Skin of body (tissue), 3 donors: ENCODE measurements at places on chromosomes 12 and 14.

GRCh38 chr12:28460420-28461130 lies 270.3 kb downstream of the CCDC91 start:
- no peak for DNase-seq

DNA sequence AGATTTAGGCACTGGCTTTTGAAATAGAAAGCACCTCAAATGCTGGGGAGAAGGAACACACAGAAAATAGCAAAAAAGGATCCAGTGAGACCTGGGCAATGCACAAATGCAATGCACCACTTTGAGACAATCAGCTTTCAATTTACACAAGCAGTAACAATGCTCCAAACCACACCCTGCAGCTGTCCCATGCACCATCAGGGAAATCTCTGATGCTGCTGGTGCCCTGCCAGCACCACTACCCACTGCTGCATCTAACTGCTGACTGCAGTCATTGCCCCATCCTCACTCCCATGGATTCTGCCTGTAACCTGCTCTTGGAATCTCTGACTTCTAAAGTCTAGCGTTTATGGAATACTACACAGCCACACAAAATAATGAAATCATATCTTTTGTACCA lies 21.0 kb upstream of the HMGA2 start:
- DNase-seq: no peak

DNA sequence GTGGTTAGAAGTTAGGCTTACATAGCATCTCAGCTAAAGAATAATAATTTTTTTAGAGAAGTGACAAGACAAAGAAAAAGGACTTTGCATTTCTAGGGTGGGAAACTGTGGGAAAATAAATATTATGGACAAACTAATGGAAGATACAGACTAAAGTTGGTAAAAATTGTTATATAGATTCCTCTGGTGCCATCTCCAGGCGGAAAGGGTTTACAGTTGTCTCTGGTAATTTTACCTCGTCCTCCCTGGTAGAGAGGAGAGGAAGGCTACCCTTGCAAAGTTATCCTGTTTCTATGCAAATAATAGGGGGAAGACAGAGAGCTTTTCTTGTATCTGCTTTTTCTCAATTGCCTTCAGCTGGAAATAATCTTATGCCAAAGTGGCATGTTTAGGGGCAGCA lies 5.2 kb downstream of the OR11G2 start:
- no peak for DNase-seq

- no peak for DNase-seq
Measured at GRCh38 chr14:88919502-88919901, 95.1 kb downstream of the TTC8 start.

DNA sequence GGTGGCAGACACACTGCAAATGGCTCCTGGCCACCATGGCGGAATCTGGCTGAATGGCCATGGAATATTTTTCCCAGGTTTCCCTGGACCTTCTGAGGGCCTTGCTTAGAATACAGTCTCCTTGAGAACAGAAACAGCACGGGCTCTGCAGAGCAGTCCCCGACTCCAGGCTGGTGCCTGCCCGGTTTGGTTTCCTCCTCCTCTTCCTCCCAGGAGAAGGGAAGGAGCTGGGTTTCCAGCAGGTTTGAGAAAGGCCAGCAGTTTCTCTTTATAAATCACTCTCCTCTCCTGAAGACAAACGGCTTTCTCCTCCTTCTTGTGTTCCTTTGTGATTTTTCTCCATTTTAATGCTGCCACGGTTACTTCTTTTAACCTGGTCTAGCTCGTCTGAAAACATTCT lies 106.8 kb upstream of the RFLNA start:
- DNase-seq: no peak

GRCh38 chr12:132754160-132754932 lies 7.3 kb downstream of the ANKLE2 start:
- DNase-seq: no peak

- no peak for DNase-seq
Measured at GRCh38 chr14:33936391-33936790, 14.5 kb downstream of the EGLN3 start.

DNA sequence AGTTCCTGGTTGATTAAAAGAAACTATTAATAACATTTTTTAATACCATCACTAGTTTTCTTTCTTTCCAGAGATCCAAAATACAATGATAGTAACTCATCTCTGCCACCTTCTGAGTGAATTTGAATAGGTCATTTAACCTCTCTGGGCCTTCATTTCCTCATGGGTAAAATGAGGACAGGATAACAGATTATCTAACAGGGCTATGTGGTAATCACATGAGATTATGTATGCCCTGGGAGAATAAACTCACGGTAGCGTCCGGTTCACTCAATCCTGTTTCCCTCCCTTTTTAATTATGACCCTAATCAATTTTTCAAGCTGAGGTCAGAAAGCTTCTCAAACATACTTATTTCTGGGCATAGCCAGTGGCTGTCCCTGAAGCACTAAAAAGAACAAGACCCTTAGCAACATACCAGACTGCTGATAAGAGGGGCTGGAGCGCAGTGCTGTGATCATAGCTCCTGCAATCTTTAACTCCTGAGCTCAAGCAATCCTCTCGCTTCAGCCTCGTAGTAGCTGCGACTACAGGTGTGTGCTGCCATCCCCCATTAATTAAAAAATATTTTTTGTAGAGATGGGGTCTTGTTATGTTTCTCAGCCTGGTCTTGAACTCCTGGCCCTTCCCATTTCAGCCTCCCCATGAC lies 24.2 kb downstream of the ATXN2 start:
- DNase-seq: no peak

DNA sequence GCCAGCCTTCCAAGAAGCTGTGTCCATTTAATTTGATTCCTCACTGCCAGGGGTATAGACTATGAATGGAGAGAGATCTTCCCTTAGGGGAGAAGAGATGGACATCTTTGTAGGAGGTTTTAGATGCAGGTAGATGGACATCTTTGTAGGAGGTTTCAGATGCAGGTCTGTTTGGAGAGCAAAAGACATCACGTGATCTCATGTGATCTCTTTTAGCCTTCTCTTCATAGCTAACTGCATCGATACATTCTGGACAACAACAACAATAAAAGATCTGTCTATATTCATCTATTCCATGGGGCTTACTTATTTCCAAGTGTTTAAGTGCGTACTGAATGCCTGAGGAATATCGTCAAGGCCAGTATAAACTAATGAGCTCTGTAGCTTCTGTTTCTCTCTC lies 163.2 kb downstream of the PAX9 start:
- no peak for DNase-seq

DNA sequence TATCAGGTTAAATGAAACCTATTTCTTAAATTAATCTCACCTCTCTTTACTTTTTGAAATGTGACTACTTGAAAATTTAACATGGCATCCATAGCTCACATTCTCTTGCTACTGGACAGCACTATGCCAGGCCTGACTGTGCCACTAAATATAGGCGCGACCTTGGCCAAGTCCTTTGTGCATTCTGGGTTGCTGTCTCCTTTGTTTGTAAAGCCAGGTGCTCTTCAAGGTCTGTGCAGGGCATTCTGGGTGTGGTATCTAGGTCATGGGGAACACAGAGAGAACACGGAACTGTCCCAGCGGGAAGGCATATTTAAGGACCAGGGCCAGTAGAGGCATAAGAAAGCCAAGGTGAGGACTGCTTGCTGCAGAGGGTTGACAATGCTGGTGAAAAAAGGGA lies 121.2 kb downstream of the ZNF664 start:
- DNase-seq: no peak

DNA sequence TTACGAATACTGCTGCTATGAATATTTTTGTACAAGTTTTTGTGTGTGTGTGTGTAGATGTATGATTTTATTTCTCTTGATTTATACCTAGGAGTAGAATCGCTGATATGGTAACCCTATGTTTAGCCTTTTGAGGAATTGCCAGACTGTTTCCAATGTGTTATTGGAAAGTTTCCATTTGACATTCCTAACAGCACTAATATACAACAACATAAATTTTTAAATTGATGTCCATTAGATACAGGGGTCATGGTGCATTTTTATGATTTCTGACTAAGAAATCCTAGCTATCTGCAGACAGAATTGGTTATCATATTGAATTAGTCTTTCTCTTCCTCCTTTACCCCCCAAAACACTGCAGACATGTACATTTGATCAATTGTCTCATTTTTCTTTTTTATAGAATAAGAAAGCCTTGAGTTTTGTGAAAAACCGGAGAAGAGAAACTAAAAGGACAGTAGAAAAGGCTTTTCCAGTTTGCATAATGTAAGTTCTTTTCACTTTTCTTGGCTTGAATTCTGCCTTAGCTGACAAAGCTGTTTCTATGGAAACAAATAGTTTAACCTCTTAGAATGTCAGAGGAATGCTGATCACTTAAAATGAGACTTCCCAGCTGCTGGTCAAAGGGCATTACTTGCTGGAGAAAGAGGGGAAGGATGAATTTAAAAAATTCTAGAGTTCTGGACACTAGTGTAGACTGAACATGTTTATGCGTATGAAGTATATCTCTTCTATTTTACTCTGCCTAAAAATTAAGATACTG lies 28.2 kb downstream of the PALS1 start:
- DNase-seq: peak; percentile 27

DNA sequence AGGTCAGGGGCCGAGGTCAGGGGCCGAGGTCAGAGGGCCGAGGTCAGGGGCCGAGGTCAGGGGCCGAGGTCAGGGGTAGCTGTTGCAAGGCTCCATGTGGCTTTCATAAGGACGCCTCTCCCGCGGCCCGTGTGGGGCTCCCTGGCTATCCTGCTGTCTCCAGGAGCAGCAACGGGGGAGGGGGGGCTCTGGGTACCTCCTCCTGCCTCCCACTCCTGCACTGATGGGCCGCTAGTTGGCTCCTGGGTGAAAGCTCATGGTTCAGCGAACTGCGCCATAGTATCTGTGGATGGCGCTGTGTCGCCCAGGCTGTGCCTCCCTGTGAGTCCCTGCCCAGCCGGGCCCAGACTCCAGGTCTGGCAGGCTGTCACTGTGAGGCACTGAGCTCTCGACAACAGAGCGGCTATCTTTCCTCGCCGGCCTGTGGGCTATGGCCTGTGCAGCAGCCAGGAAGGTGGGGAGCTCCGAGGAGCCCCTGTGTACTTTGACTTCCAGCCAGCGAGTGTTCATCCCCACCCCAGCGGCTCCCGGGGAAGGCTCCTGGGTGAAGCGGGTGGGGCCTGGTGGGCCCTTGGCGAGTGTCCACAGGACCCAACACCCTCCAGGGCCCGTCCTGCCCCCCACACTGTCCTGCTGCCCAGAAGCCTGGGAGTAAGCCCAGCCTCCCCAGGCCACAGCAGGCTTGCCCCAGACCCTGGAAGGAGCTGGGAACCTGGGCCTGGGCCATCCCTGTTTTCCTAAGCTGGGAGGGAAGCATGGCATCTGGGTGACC lies 8.1 kb downstream of the RFLNA start:
- no peak for DNase-seq

DNA sequence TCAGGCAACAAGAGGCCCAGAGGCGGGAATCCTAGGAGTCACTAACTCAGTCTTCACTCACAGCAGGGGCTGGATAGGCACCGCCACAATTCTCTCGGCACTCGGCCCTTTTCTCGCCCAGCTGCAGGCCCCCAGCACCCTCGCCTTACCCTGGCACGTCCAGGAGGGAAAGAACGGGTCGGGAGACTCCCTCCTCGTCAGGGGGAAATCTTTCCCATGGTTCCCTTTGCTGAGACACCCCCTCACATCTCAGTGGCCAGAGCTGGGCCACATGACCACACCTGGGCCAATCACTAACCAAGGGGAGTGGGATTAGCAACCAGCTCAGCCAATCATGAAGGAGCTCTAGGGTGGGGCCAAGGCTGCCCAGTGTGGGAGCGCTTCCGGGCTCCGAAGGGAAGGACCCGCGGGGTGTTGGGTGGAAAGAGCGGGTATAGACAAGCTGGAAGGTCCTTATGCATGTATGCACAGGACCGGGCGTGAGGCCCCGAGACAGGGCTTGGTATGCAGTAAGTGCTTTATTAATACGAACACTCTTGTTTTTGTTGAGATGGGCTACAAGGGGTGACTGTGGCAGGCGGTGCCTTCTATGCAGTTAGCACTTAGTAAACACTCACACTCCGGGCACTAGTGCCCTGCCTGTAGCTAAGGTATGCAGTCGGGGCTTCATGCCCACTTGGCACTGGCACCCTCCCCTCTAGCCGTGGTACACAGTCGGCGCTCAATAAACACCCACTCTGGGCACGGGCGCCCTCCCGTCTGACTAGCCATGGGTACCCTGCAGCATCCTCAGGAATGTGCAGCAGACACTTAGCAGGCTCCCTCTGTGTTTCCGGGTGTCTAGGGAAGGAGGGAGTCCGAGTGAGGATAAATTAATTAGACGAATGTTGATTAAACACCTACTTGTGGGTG lies 40.3 kb downstream of the ADGRD1 start:
- no peak for DNase-seq

- no peak for DNase-seq
Measured at GRCh38 chr12:84738481-84738972, 174.1 kb downstream of the SLC6A15 start.

DNA sequence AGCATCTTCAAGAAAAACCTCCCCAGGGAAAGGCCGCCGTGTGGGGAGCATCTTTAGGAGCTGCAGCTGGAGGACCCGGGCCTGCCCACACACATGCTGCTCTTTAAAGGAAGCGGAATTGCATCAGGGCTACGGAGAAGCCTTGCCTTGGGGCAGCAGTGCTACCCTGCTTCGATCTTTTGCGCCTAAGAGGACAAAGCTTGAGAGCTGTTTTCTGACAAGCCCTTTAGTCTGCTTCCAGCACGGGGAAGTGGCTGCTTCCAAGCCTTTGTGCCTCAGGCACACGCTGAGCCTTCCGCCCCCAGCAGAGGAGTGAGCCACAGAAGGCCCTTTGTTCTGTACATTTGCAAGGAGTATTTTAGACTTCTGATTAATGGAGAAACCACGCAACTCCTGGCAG lies 31.5 kb downstream of the COA8 start:
- DNase-seq: peak; percentile 65

DNA sequence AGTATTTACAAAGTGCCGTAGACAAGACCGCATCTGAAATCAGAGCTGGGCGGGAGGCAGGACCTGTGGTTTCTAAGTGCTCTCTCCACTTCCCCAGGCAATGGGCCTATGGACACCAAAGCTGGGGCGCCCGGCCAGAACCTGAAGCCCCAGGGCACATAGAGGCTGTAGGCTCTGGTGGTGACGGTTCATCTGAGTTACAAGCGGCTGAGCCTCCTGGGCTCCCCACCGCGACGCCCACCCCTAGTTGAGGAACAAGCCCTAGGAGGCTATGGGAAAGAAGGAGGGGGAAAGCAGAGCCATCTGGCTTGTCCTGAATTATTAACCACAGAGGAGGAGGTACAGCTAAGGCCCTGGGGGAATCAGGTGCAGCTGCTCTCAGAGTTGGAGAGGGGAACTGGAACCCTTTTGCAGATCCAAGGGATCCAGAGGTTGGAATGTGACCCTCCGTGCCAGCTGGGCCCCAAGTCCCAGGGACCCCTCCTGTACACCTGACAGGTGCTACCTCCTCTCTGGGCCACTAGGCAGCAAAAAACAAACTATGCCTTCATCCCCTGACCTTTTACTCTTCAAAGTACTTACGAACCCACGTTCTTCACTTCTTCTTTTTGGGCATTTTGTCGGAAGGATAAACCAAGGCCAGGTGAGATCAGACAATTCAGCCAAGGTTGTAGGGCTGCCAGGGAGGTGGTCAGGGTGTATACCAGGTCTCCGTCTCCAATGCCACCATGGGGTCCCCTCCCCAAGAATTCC lies 77.2 kb downstream of the ARL6IP4 start:
- DNase-seq: no peak

- DNase-seq: no peak
Measured at GRCh38 chr12:62744551-62744950, 190.4 kb downstream of the PPM1H start.
